ENCODE measurements at places on chromosomes 3 and 15.

- no peak for DNase-seq
Measured at GRCh38 chr3:138591392-138591791, 2.7 kb downstream of the CEP70 start.

DNA sequence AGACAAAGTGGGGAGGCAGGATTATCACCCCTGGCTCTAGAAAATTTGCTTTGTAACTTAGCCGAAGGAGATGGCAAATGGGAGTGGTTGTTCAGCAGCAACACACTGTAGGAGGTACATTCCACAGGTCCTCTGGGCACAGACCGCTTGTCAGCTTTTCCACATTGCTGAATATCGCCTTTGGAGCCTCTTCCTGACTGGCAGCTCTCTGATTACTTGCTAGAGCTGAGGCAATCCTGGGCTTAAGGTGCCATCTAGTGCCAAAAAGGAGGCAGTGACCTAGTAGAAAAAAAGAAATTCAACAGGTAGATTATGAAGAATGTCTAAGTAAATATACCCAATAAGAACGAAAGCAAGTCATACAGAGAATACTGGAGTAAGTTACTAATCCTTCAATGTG is 13.1 kb upstream of the SCN5A start:
- DNase-seq: no peak

- no peak for DNase-seq
Measured at GRCh38 chr3:134753999-134754742, 40.9 kb upstream of the EPHB1 start.

GRCh38 chr15:57328897-57329296 is 47.4 kb upstream of the CGNL1 start:
- no peak for DNase-seq

DNA sequence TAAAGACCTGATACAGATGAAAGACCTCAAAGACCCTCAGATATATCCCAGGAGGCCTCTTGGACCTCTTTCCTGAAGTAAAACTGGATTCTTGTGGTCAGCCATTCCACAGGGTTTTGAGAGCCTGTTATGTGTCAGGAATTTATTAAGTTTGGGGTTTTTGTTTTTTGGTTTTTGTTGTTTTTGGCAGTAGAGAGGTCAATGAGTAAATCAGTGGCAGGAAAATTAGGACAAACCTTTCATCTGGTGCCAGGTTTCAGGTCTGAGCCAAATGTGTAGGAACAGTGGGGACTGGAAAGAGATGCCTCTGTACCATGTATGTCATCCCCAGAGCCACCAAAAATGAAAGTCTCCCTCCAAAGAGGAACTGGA is 520.4 kb upstream of the MDFIC2 start:
- DNase-seq: no peak

- DNase-seq: no peak
Measured at GRCh38 chr15:76663529-76663928, 241.6 kb downstream of the SCAPER start.

DNA sequence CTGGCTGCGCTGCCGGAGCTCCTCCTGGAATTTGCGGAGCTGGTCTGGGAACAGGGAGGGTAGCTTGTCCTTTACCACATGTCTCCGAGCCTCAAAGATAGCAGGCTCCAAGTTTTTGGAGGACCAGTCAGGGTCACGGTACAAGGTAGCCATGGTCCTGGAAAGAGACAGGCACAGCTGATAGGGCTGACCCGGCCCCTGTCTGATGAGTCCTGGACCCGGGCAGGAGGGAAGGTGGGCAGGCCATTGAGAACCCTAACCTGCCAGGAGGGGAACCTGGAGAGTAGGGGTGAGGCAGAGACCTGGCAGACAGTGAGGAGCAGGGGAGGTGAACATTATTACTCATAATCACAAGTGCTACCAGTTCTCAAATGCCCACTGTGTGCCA is 20.4 kb upstream of the EHD4 start:
- no peak for DNase-seq

DNA sequence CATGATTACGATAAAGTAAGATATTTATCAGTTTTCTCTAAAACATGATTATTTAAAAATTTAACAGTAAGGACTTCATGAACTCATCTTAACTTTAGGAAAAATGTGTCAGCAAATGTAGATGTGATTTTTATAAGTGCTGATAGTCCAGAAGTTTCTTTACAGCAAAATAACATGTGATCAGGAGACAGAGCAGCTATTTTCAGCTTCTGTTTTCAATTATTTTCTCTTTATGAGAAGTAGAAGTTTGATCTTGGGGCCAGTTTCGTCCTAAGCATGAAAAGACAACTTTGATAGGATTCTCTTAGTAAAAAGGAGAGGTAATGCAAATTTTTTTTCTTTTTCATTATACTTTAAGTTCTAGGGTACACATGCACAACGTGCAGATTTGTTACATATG is 96.5 kb upstream of the TSPAN3 start:
- no peak for DNase-seq
